Bronchus fibroblast of lung (primary cell): ENCODE measurements at places on chromosomes 12 and 14. TPM values are rescaled to one million over a fixed set of nuclear protein-coding genes. Genes with fewer than 3 reads are reported as not detected.

Gene DPF3
- total RNA-seq: 4.6 and 5.5 TPM in 2 replicates

Gene TESPA1
- not detected in 2 replicates for total RNA-seq

Gene TC2N
- total RNA-seq: under 0.01 TPM in 1 of 2 replicates, not detected in the other

Gene RNASE1
- not detected in 2 replicates for total RNA-seq
